CD4-positive, alpha-beta T cell treated with Interleukin-17A for 4 hours (primary cell): ENCODE measurements at places on chromosomes 13 and 19.
A peak's percentile ranks its signal among the peaks of the same experiment; 100 is the strongest.

GRCh38 chr13:60696602-60697001, 299.6 kb downstream of the TDRD3 start:
- no peak for DNase-seq

DNA sequence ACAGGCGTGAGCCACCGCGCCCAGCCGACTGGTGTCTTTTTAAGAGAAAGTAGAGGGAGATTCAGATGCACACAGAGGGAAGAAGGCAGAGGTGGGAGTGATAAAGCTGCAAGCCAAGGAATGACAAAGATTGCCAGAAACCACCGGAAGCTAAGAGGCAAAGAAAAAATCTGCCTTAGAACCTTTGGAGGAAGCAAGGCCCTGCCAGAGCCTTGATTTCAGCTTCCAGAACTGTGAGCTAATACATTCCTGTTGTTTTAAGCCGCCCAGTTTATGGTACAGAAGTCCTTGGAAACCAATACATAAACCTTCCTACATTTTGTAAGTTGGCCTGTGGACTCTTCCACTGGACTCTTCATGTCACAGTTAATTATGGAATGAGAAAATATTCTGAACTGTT, 71.7 kb upstream of the SOX21 start:
- DNase-seq = no peak

DNA sequence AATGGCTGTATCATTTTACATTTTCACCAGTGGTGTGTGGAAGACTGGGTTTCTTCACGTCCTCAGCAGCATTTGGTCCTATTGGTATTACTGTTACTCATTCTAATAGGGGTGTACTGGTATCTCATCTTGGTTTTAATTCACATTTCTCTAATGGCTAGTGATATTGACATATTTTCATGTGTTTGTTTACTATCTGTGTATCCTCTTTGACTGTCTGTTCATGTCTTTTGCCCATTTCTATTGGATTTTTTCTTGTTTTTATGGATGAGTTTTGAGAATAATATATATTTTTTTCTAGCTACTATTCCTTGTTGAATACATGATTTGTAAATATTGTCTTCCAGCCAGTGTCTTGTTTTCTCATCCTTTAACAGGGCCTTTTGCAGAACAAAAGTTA, 13.8 kb downstream of the IFNL2 start:
- no peak for DNase-seq

GRCh38 chr19:16376649-16377048, 52.0 kb downstream of the KLF2 start:
- DNase-seq = peak; percentile 65

DNA sequence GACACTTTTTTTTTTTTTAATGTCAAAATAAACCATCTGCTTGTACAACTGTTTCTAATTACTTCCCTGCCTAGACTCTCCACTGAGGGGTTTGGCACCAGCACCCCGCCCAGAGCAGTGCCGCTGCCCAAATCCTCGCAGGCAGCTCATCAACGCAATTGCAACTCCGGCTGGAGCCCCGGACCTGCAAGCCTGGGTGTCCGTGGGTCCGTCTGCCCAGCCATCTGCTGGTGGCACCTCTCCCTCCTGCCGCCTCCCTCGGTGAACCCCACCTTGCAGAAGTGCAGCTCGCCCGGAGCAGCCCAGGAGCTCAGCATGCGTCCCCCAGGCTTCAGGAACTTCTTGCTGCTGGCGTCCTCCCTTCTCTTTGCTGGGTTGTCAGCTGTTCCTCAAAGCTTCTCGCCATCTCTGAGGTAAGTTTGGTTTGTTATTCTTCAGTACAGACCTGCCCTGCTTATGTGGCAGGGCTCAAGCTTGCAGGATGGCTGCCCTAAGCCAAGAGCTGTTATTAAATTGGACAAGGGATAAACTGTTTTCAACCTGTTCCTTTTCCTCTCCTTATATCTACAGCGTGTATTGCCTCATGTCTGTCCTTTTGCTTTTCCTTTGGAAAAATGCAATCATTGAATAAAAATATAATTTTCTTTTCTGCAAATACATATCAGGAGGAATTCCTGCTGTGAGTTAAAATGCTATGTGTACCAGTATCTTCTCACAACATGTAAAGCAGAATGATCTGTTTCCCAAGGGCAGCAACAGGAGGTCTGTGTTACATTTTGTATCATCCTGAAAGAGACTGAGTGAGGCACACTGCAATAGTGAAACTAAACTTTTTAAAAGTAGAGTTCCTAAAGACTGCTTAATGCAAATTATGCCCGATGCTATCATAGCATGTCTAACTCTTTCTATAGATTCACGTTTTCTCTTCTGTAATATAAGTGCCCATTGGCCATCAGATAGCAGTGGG, at the start of gene ITGBL1:
ITGBL1 (plus strand) TSS at position 157 of the 967 bp plus-strand sequence; CDS start at position 316, 159 bp downstream.
- no peak for DNase-seq

DNA sequence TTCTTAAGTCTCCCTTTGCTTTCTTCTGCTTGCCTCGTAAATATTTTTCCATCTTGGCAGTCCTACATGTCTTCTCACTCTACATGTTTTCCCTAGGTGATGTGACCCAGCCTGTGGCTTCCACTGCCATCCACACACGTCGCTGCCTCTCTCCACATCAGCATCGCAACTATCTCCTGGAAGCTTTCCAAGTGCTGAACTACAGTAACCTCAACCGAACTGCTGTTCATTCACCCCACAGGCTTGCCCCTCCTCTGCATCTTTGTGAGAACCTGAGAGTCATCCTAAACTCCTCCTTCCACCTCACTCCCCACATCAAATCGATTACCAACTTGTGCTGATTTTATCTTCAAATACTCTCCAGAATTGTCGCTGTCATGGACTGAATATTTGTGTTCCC, 41.2 kb upstream of the USPL1 start:
- peak; percentile 75 for DNase-seq

GRCh38 chr19:1254530-1255185, 6.3 kb downstream of the MIDN start:
- DNase-seq = no peak
